ENCODE measurements at places on chromosomes 1 and 21.

- peaks cover 39% of the 10 kb centered on the region for H3K27me3 ChIP-seq
- peak overlapping the region; percentile 94 for H3K4me3 ChIP-seq
- H3K27ac ChIP-seq, result peak overlapping the region; percentile 39
- no peak for DNase-seq
- no peaks in the 10 kb centered on the region for H3K36me3 ChIP-seq
- peaks cover 38% of the 10 kb centered on the region for H3K4me1 ChIP-seq
These were observed 27.8 kb upstream of the RNF187 start for GRCh38 chr1:228459091-228459993.

DNA sequence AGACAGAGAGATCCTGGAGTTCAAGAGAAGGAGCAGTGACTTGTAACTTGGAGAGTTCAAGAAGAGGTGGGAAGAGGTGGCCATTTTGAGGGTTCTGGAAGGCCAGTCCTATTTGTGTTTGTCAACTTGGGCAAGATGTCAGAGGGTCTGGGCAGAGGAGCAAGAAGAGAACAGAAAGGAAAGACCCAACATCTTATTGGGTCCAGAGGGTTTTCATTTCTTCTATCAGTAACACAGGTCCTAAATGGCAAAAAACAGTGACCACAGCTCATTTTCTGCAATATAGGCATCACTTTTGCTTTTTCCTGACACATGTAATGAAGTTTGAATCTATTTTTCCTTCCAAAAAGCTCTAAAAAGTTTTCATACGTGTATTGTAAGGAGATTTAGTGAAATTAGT lies 38.3 kb upstream of the MAP10 start:
- no peak overlapping the region for H3K27ac ChIP-seq
- peaks cover 20% of the 10 kb centered on the region for H3K4me1 ChIP-seq

- DNase-seq, result no peak
- H3K27me3 ChIP-seq, result no peaks in the 10 kb centered on the region
- H3K4me1 ChIP-seq, result peaks cover 38% of the 10 kb centered on the region
These were observed 10.5 kb downstream of the KCNJ15 start for GRCh38 chr21:38267136-38267755.

DNA sequence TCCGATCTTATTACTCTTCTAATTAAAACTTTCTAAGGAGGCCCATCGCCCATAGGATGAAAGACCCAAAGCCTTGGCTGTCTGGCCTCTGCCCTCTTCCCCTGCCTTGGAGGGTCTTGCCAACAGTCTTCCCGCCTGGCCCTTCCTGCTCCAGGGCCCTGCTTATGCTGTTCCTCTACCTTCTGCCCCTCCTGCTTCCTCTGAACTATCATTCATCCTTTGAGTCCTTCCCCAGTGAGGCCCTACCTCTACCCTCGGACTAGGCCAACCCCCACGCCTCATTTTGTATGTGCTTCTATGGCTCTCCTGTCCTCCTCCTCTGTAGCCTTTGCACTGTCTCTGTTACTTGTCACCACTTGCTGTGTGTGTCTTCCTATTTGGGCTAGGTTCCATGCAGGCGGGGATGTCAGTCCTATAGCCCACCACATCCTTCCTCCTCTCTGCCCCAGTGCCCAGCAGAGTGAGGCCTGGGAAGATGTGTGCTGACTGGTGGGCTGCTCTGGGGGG lies 5.4 kb downstream of the RUSC1 start:
- peak overlapping the region; percentile 75 for H3K27ac ChIP-seq
- H3K4me3 ChIP-seq, result peak overlapping the region; percentile 89
- peaks cover 16% of the 10 kb centered on the region for H3K36me3 ChIP-seq
- H3K4me1 ChIP-seq, result peaks cover 28% of the 10 kb centered on the region
- DNase-seq, result no peak

DNA sequence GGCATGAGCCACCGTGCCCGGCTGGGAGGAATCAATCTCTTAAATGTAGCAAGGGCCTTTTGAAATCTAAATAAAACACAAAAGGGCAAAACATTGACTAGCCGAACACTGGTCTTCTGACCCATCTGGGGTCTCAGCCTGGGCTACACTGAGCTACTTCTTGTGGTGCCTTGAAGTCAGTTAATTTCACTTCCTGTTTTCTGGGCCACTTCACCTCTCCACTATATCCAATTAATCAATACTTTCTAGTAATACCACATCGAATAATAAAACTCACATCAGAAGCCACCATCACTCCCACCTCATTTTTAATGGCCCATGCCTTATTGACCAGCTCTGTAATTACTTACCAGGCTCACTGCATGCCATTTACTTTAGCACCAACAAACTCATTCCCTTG lies 138.0 kb upstream of the SAMSN1 start:
- DNase-seq, result no peak
- H3K4me1 ChIP-seq, result no peaks in the 10 kb centered on the region
- H3K27me3 ChIP-seq, result no peaks in the 10 kb centered on the region
- H3K36me3 ChIP-seq, result no peaks in the 10 kb centered on the region

DNA sequence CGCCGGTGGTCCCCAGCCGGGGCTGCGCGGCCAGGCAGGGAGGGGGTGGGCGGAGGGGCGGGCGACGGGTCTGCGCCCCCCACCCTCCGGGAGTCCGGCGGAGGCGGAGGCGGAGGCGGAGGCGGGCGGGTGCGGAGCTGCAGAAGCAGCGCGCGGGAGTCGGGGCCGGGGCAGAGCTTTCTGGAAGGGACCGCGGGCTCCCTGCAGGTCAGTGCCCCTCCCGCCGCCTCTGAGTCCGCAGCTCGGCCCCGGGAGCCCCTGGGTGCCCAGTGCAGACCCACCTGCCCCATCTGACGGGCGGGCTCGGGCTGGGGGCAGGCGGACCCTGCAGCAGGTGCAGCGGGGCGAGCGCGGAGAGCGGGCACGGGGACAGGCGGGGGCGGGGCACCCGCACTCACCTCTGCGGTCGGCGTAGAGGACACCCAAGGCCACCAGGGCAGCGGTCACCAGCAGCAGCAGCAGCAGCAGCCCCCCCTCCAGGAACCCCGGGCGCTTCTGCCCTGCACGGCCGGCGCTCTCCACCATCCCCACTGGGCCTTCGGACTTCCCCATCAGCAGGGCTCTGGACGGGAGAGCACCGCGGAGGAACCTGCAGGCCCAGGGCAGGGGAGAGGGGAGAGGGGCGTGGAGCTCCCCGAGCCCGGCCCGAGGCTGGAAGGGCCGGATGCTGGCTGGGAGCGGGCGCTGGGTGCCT lies 3.7 kb downstream of the MMEL1 start:
- no peak overlapping the region for H3K4me3 ChIP-seq
- H3K4me1 ChIP-seq, result no peaks in the 10 kb centered on the region
- H3K27ac ChIP-seq, result no peak overlapping the region

DNA sequence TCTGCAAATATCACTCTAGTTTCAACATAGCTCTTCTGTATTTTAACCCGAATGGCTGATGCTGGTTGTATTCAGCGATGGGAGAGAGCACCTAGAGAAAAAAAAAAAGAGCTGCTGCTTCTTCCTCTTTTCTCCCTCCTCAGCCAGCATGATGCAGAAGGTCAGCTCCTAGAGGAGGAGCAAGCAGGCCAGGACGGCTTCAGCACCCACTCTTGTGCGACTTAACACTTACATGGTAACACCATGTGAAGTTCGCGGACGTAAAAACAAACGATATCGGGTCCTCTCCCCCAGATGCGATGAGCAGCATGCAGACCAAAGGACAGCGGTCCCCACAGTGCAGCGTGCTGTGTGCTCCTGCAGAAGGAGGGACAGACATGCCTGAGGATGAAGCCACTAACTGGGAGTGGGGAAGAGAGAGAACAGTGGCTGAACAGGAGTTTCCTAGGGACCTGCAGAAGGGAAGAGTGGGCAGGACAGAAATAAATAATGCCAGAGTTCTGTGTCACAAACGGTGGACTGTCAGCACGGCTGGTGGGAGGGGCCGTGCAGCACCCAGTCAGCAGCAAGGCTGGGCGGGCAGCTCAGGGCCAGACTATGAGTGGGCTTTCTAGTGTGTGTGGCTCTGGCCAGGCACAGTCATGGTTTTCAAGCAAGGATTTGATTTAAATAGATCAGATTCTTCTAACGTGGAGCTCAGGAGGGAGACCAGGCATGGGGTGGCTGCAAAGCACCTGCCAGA lies 11.4 kb upstream of the B3GALT5 start:
- no peaks in the 10 kb centered on the region for H3K36me3 ChIP-seq
- peaks cover 22% of the 10 kb centered on the region for H3K4me1 ChIP-seq
- H3K27me3 ChIP-seq, result peaks cover 1% of the 10 kb centered on the region

DNA sequence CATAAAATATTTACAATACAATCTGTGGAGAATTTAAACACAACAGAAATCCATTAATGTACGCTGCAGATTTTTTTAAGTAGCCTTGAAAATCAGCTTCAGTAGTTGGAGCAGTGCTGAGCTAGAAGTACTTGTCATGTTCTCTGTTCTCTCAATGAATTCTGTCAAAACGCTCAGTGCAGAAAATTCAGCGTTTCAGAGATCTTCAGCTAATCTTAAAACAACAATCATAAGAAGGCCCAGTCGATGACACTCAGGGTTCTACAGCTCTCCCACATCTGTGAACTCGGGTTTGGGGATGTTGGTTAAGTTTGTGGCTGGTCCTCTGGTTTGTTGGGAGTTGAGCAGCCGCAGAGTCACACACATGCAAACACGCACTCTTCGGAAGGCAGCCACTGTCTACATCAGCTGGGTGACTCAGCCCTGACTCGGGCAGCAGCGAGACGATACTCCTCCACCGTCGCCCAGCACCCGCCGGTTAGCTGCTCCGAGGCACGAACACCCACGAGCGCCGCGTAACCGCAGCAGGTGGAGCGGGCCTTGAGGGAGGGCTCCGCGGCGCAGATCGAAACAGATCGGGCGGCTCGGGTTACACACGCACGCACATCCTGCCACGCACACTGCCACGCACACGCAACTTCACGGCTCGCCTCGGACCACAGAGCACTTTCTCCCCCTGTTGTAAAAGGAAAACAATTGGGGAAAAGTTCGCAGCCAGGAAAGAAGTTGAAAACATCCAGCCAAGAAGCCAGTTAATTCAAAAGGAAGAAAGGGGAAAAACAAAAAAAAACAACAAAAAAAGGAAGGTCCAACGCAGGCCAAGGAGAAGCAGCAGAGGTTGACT lies 161.2 kb downstream of the RUNX1 start:
- H3K4me3 ChIP-seq, result peak overlapping the region; percentile 82
- H3K27ac ChIP-seq, result peak overlapping the region; percentile 97
- DNase-seq, result peak; percentile 65
- H3K27me3 ChIP-seq, result peaks cover 22% of the 10 kb centered on the region

DNA sequence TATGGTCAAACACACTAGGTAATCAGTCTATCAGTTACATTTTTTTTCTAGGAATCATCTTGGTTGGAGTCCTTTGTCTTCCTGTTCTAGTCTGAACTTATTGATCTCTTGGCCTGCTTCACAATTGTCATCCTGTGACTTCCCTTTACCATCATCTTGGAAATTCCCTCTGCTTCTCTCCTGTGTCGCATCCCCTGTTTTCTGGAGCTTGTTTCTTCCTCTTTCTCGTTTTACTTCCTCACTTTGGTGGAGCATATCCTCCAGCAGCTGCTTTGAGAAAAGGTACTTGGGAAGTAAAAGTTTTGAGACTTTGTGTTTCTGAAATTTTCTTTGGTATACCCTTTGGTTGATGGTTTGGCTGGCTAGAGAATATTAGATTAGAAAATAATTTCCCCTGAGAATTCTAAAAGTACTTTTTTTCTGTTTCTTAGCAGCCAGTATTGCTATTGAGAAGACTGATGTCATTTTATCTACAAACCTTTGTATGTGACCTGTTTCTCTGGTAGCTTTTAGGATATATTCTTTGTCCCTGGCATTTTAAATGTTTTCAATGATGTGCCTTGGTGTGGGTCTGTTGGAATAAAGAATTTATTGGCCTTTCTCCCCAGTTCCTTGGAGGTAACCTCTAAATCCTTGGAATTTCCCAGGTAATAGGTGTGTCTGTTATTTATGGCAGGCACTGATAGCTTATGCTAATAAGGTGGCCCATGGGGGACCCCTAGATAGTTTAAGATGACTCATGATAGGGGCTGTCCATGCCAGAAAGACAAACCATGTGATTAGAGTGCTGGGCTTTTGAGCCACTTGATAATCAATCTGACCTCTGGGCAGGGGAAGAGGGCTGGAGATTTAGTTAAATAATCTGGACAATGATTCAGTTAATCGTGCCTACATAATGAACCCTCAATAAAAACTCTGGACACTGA lies 6.1 kb upstream of the MYCL start:
- no peak overlapping the region for H3K4me3 ChIP-seq
- H3K36me3 ChIP-seq, result no peaks in the 10 kb centered on the region
- no peak overlapping the region for H3K27ac ChIP-seq
- no peaks in the 10 kb centered on the region for H3K4me1 ChIP-seq

- H3K4me1 ChIP-seq, result peaks cover 3% of the 10 kb centered on the region
- DNase-seq, result no peak
- H3K27ac ChIP-seq, result no peak overlapping the region
- no peak overlapping the region for H3K4me3 ChIP-seq
- no peaks in the 10 kb centered on the region for H3K27me3 ChIP-seq
These were observed 49.7 kb downstream of the DMAP1 start for GRCh38 chr1:44262816-44263567.

GRCh38 chr1:97158691-97159096 lies 437.1 kb downstream of the PTBP2 start:
- DNase-seq, result no peak
- no peak overlapping the region for H3K4me3 ChIP-seq
- H3K36me3 ChIP-seq, result no peaks in the 10 kb centered on the region
- H3K4me1 ChIP-seq, result peaks cover 9% of the 10 kb centered on the region

DNA sequence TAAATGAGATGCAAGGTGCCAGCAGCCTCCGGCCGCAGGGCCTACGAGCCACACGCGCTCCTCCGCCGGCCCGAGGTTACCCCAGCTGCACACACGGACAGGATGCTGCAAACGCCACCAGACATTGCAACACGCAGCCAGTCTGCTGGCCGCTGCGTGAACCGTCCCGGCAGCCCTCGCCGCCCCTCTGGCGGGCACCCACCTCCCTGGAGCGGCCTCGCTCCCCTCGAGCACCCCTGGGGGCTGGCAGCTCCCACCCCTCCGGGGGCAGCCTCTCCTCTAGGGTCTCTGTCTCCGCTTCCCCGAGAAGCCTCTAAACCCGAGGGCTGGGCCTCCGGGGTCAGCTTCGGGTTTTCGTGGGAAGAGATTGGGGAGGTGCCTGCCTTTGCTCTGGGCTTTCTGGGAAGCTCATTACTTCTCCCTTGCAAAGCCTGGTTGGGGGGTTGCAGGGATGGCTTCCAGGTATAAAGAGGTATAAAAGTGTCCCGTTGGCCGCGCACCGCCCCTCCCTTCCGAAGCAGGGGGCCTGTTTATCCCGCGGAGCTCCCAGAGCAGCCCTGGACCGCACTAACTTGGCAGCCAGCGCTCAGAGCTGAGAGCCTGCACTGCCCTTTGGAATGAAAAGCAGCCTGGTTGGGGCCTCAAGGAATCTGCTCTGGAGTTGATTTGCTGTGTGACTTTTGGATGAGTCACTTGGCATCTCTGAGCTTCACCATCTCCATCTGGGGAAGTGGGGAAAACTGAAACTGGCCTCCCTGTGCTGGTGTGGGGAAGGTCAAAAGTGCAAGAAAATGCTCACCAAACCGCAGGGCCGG lies 21.8 kb downstream of the DHRS3 start:
- H3K27ac ChIP-seq, result peak overlapping the region; percentile 96
- no peaks in the 10 kb centered on the region for H3K27me3 ChIP-seq
- peak; percentile 56 for DNase-seq
- H3K4me1 ChIP-seq, result peaks cover 89% of the 10 kb centered on the region
- H3K36me3 ChIP-seq, result peaks cover 19% of the 10 kb centered on the region

- no peak for DNase-seq
- H3K27me3 ChIP-seq, result no peaks in the 10 kb centered on the region
- H3K4me1 ChIP-seq, result no peaks in the 10 kb centered on the region
- peaks cover 13% of the 10 kb centered on the region for H3K36me3 ChIP-seq
- H3K4me3 ChIP-seq, result no peak overlapping the region
These were observed 55.9 kb downstream of the TIAM1 start for GRCh38 chr21:31288191-31288590.

GRCh38 chr1:7674972-7675371 lies 96.1 kb upstream of the VAMP3 start:
- peaks cover 2% of the 10 kb centered on the region for H3K4me1 ChIP-seq
- peaks cover 14% of the 10 kb centered on the region for H3K27me3 ChIP-seq
- no peak overlapping the region for H3K4me3 ChIP-seq
- H3K27ac ChIP-seq, result no peak overlapping the region
- DNase-seq, result no peak

All from mesothelial cell of epicardium (in vitro differentiated cells).